ENCODE measurements at places on chromosomes 2 and 18.
A peak's percentile ranks its signal among the peaks of the same experiment; 100 is the strongest.

DNA sequence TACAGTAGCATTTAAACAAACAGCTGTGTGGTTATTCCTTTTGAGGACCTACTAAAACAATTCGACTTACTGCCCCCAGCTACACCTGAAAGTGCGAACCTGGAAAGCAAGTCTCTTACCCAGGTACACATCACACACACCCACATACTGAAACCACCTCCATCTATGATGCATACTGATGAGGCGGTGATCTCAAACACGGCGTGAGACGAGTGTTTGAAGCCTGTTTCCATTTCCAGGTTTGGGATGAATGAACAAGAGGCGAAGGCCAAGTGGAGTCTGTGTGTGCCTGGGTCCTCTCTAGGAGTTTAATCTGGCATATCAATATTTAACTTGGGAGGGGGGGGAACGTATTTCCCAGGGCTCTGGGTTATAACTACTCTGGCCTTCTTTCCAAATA, 1.6 kb downstream of the TMEM185B start:
- DNase-seq, result no peak

- DNase-seq, result peak; percentile 49
Measured at GRCh38 chr18:361941-362310, 94.1 kb upstream of the THOC1 start.

DNA sequence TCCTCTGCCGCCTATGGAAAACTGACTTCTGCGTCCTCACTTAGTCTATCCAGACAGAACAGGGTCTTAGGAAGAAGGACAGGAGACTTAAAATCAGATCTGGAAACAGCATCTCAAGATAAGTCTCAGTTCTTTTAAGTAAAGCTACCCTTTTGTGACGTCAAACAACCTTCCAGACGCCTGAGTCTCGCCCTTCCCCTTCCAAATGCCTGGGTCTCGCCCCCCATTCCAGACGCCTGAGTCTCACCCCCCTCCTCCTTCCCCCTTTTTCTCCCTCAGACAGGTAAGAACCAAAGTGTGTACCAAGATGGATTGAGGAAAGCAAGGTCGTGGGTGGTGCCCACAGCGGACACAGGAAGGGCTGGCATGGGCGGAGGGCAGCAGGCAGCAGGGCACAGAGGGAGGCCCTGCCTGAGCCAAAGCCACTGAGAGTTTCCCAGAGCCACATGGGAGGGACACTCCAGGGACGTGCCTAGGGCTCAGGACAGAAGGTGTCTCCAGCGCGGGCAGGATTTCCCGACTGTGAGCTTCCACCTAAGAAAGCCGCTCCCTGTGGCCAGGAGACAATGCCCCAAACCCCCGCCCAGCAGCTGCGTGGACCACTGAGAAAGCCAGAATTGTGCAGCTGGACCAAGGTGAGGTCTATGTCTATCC, 51.3 kb downstream of the ANKMY1 start:
- DNase-seq, result no peak

GRCh38 chr2:123935405-123935804, 89.7 kb upstream of the CNTNAP5 start:
- no peak for DNase-seq

DNA sequence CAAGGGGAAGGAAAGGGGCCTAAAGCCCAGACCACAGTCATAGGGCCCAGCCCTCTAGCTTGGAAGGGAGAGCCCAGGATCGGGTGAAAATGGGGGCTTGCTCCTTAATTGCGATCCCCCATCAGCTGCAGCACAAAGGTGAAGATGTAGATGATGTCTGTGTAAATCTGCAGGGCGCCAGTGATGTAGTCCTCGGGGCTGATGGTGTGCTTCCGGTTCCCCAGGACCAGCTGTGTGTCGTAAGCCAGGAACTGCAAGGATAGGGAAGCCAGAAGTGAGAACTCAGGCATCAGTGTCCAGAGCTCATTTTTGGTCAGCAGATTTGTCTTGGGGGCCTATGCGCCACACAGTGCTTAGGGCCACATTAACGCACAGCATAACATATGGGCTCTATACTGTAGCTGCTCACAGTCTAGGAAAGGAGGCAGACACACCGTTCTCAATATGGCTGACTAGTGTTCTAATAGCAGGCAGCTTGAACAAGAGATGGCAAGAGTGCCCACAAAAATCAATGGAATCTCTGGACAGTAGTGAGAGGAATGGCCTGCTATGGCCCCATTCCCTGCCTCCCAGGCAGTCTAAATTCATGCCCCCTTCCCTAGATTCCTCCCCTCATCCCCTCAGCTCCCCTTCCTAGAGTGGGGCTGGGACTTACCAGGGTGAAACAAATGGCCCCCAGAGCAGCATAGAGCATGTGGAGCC, 5.2 kb downstream of the PNKD start:
- DNase-seq, result no peak

DNA sequence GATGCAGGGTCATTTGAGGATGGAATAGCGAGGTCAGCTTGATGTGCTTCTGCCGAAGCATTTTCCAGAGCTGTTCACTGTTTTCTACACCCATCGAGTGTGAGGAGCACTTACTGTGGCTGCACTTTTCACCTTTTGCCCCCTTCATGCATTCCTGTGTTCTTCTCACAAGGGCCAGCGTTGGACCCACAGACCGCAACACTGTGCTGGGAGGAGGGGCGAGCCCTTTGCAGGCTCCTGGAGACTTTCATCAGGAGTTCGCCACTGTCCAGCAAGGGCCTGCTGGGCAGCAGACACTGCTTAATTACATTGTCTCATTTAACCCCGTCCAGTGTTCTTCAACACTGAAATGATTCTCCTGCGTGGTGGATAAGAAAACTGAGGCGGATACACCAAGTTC, 29.9 kb downstream of the CYP26B1 start:
- no peak for DNase-seq

DNA sequence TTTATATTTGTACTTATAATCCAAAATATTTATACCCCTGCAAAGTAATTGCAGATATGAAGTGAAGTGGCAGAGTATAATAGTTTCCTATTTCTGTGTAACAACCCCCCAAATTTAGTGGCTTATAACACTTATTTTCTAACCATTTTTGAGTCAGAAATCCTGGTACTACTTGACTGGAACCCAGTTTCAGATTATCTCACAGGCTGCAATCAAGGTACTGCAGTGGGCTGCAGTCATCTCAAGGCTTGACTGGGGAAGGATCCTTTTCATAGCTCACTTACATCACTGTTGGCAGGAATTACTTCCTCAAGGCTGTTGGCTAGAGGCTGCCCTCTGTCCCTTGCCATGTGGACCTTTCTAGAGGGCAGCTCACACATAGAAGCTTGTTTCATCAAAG, 558.2 kb upstream of the PKDCC start:
- DNase-seq, result no peak
